ENCODE measurements at places on chromosomes 4 and X.

DNA sequence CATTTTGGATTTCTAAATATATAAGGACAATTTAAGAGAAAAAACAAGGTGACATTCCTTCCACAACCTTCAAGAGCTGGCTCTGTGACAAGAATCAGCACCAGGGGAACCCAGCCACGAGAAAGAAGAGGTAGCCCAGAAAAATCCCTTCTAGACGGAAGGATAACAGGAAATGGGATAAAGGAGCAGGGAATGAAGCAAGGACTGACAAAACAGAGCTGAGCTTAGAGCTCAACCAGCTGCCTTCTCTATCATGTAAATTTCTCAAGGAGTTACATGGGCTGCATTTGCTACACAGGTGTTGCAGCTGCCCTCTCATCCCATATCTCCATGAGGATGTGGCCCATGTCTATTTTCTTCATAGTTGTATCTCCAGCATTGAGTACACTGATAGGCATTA lies 154.2 kb upstream of the PRDX4 start:
- DNase-seq = no peak

DNA sequence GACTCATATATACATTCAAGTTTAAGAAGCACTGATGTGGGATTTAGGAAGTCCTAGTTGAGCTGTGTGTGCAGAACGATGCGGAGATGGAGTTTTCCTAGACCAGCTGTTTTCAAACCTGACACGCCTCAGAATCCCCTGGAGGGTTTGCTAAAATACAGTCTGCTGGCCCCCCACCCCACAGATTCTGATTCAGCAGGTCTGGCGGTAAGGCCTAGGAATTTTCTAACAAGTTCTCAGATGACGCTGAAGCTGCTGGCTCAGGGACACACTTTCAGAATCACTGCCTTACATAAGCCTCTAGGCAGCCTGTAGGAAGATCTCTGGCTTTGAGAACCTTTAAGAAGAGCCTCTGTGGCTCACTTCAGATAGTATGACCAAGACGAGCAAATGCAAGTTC lies 73.1 kb downstream of the PHEX start:
- DNase-seq = no peak

GRCh38 chr4:172793565-172794306 lies 374.9 kb upstream of the GALNT7 start:
- no peak for DNase-seq

GRCh38 chrX:74372272-74372671 lies 49.0 kb upstream of the SLC16A2 start:
- no peak for DNase-seq

GRCh38 chr4:94965852-94966251 lies 208.1 kb downstream of the BMPR1B start:
- DNase-seq = no peak

DNA sequence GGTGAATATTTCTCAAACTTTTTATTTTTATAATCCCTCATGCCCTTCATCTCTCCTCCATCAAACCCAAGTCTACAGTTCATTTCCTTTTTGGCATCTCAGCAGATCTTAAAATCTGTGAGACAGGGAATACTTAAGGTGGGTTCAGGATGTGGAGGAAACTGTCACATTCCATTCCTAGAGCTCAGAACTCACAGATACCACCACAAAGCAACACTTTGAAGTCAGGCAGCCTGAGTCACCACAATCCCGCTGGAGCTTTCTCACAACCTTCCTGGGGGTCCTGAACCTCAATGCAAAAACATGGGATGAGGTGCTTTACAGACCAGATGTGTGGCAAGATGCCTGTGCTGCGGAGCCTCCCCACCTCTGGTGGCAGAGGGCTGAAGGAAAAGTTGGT lies 63.2 kb downstream of the HHIP start:
- no peak for DNase-seq

DNA sequence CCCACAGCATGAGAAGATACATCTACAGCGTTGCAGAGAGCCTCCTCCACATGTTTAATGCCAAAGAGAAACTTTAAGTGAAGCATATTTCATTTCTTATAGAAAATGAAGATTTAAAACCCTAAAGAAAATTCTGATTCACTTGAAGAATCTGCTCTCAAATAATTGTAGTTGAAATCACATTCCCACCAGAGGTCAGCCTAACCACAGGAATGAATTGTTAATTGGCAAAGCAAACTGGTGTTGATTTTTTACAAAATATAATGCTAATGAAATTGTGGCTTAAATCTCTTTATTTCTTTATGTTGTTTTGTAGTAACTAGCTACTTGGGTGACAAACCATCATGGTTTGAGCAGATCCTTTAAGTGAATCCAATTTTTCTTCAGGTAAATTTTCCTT lies 31.1 kb upstream of the WDR17 start:
- peak; percentile 10 for DNase-seq

DNA sequence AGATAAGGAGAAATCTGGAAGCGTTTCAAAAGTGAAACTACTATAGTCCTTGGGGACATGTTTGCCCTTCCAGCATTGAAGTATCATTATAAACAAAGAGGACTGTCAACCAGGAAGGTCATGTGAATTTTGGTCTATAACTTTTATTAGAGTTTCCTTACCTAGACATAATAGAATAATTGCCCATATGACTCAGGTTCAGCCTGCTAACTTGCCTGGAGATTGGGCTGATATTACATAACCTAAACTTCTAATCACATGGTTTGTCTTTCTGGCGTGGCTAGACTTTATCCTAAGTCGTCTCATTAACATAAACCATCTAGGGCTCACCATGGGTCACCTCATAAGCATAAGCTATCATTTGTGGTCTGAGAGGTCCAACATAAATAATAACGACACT lies 775.9 kb downstream of the CENPC start:
- DNase-seq = no peak

DNA sequence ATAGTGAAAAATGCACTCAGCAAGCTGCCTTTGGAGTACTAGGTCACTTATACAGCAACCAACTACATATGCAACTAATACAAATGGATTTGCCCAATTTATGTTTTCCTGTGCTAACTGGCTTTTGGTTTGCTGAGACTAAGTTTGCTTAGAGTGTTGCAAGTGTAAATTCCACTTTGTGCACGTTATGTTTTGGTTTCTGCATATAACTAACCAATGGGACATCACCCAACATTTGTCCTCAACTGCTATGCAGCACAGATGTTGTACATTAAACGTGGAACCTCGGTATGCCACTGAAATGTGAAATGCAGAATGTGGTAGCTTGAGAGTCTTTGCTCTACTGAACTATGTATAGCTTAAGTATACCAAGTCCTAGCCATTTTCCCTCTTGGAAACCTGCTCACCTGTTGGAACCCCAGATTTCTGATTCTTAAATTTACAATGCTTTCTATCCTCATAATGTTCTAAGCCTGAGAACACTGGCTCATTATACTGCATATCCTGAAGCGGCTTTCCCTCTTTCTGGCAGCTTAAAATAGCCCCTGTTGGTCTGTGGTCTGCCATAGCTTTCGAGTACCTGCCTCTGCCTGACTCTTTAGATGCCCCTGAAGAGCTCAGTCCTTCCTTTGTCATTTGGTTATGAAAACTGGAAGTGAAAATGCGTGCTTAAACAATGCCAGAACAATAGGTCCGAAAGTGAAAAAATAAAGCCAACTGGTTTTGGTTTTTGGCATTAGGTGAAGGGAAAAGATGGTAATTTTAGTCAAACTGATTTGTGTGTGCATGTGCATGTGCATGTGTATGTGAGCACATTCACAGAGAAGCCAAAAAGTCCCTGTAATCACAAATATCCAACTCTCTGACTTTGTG lies 158.0 kb downstream of the SH2D1A start:
- no peak for DNase-seq

- DNase-seq = no peak
These were observed 30.5 kb downstream of the DOCK11 start for GRCh38 chrX:118526149-118526548.

DNA sequence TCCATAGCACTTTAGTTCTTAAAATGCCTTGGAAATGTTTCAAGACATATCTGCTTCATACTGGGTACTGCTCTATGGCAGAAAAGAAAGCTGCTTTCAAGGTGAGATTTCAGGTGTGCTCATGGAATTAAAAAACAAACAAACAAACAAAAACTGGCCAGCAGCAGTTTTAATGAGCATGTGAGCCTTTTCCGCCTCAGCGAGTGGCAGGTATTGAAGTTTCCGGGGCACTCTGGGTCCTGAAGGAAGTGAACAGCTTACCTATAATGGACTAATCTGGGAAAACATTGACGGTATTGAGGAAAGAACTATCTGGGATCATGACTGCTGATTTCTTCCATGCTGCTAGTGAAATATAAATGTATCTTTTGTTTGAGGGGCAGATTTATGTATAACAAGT lies 194.6 kb downstream of the MAML3 start:
- DNase-seq = no peak

DNA sequence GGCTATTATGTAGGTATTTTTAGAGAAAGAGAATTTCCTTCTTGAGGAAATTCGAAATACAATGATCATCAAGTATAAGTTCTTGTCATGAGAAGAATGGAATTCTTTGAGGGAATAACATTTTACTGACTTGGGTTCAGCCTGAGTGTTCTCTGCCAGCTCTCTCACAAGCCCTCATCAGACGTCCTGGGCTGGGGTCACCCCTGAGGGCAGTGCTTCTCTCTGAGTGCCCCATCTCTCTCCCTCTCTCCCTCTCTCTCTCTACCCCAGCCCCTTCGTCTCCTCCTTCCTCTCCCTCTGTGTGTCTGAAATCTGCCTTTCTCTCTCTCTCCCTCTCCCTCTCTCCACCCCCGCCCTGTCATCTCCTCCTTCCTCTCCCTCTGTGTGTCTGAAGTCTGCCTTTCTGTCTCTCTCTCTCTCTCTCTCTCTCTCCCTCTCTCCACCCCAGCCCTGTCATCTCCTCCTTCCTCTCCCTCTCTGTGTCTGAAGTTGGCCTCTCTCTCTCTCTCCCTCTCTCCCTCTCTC lies 241.7 kb upstream of the PSAPL1 start:
- DNase-seq = no peak

DNA sequence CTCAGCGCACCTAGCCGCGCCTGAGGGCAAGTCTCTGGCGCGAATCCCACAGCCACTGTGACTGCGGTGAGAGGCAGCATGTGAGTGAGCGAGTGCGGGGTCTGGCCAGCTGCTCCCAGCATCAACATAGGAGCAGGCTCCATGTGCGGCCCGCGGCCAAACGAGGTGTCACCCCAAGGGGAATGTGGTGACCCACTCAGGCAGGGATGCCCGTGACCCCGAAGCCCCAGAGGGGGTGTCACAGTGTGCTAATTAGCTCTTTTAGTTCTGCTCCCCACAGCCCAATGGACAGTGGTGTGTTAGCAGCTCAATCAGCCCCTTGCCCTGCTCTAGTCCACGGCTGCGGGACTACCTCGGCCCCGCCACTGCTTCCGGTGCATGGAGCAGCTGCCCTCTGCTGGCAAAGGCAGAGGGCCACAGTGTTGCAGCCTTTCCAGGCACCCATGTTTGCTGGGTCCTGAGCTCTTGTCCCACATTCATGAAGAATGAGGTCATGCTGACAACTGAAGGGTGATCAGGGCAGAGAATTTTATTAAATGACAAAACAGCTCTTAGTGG lies 61.4 kb downstream of the AGA start:
- DNase-seq = peak; percentile 26

GRCh38 chrX:71321731-71322130 lies 20.2 kb downstream of the ITGB1BP2 start:
- DNase-seq = no peak
